ENCODE measurements at places on chromosomes 3 and 15. TPM values are rescaled to one million over a fixed set of nuclear protein-coding genes. Genes with fewer than 3 reads are reported as not detected.

DNA sequence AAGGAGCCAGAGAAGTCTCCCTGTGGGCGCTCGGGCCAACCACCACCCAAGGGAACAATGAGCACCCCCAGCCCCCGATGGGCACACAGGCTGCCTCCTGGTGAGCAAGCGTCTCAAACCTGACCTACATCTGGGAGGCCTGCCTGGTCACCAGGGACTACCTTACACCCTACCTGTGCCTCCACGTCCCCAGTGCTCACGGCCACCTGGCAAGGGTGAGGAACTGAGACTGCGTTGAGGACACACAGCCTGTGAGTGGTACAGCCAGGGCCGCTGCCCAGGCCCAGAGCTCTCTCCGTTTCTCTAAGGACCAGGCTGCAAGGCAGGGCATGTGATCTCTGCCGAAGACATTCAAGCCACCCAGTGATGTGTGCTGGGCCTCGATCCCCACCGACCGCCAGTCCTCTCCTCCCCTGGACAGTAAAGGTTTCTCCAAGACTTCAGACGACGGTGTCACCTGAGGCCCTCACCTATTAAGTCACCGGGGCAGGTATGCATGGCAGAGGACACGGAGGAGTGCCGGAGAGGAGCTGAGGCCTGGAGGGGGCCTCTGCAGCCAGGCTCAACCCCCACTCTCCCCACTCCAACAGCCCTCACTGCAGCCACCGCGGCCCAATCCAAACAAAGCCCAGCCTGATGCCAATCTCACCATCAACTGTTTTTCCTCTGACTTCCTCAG is 2.8 kb downstream of the GOLGA8A start:
- DNase-seq = no peak

GRCh38 chr3:12515631-12516030 is 29.7 kb downstream of the MKRN2OS start:
- DNase-seq = no peak

- no peak for DNase-seq
Measured at GRCh38 chr3:156036258-156037053, 83.9 kb upstream of the KCNAB1 start.

- DNase-seq = peak; percentile 73
Measured at GRCh38 chr15:33132722-33133345, 61.7 kb downstream of the FMN1 start.

DNA sequence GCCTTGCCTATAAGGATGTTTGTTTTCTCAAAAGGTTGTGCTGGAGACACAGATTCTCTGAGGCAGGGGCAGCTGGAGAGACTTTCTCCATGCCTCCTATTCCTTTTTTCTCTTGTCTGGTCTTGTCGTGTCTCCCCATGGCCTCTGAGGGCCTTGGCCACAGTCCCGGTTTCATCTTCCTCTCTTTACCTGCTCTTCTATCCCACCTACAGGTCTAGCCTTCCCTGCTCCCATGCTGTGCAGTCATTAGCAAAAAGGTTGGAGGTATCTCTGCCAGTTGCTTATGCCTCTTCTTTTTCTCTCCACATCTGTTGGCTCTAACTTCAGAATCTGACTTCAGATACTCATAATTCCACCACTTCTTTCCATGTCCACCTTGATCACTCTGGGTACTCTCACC is 191.1 kb downstream of the IL20RB start:
- DNase-seq = no peak

DNA sequence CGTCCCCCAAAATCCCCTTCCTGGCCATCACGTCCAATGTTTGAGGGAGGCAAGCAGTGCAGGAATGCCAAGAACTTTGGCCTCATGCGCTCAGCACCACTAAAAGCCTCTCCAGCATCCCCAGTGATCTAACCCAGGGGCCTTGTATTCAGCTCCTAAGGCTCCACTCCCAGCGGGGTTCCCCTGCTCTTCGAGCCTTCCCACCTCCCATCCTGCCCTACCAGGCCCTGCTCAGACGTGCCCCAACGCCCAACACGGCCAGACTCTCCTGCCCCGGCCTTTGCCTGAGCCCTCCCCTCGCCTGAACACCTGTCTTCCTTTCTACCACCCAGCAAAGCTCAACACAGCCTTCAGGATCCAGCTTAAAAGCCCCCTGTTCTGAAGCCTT is 30.5 kb downstream of the PLXND1 start:
- no peak for DNase-seq

DNA sequence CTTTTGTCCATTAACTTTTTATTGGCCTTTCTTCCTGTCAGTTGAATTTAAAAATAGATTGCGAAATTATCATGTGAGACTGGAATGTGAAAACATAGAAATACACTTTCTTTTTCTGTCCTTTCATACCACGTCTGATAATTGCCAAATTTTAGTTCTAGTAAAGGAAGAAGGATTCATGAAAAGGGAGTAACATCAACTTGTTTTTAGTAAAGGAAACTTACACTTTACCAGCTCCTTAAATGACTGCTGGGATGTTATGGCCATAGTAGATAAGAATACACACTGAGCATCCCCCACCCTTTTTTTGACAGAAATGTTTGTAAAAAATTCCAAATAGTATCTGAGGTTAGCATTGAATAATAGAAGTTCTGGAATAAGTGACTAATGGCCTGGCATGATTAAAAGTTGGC is 137.9 kb downstream of the NEO1 start:
- no peak for DNase-seq

DNA sequence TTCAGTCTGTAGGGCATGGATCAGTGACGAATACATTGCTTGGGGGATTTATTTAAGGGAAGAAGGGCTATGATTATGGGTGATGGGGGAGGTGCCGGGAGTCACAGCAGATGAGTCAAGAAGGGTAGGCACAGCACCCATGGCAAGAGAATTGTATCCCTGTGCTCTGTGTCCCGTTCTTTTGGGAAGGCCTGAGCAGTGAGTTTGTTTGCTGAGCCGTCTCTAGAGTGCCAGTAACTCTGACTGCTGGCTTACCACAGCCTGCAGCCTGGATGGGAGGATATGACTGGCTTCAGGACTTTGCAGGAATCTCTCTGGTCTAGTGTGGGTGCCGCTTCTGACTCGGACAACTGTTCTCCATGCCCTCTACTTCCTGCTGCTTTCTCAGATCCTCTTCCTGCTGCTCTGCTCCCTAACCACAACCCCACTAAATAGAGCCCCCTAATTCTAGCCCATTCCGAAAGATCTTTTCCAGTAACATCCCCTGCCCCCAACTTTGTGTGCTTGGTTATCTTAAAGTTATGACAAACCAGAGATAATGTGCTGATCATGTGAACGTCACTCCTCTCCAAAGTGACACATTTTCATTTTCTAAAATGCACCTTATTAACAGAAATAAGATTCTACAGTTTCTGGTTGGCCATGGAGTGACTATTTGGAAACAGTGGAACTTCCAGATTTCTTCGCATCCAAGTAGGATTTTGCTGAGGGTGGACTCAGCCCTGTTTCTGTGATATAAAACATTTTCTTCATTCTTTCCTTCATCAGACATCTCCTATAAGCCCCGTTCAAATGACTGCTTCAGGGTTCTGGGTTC is 239.0 kb downstream of the SLCO3A1 start:
- no peak for DNase-seq

DNA sequence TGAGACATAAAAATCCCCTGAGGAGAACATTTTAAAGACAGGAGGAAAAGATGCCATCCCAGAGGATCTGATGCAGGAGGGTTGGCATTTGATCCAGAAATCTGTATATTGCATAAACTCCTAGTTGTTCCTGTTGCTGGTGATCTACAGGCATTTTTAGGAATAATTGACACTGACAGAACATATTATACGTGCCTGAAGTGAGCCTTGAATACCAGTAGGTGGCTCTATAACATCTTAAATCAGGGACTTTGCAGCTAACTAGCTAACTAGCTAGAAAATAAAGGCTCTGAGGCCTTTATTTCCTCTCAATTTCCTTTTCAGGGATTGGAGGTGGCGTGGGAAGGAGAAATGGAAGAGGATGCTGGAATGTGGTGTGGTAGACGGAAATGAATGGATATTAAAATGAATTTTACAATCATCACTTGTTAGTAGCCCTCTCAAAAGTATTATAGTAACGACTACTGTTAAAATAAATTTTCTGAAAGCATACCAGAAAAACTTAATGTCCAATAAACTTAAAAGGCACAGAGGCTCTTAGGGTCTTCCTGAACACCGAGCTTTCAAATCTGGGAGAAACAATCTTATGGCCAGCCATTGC is 73.8 kb upstream of the ZBED2 start:
- peak; percentile 74 for DNase-seq

DNA sequence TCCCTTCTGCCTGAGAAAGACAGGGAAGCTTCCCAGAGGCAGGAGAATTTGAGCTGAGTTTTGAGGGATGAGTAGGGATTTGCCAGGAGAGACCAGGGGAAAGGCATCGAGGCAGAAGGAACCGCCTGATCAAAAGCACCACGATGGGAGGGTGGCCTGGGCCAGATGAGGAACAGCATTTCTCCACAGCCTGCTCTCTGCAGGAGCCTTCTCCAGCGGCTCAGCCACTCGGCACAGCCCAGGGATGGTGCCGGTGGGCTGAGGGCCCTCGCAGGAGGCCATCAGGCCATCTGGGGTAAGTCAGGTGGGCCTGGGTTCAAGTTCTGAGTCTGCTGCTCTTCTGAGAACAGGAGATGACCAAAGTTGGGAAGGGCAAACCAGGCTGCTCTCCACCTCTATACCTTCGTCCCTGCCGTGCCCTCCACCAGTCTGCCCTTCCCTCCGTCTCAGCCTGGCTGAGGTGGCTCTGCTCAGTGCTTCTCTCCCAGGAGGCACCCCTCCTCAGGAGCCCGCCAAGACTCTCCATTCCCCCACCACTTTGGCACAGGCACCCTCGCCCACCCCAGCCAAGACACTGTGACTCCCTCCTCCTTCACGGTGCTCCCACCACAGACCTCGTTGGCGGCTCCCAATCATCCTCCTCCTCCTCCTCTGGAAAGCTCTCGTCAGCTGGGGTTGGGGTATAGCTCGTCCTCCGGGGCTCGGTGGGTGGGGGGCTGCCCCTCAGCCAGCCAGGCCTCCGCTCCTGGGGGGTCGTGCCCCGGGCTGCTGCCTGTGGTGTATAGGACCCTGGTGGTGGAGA is 34.9 kb downstream of the GRIP2 start:
- DNase-seq = no peak

DNA sequence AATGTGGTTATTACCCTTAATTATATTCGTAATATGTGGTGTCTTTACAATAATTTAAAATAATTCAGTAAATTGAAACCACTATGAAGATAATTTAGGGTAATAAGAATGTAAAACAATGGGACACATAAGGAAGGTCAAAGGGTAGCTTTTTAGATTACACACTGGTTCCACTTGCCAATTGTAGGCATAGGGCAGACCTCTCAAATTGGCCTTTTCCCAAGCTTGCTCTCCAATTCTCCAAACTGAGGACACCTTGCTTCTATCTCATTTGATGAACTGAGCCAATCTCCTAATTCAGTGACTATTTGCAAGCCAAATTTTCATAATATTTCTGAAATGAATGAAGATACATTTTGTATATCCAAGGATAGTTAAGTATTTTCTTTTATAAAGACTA is 151.4 kb downstream of the ARPP21 start:
- DNase-seq = no peak

GRCh38 chr3:138732456-138732855 is 102.3 kb downstream of the PIK3CB start:
- no peak for DNase-seq

- no peak for DNase-seq
Measured at GRCh38 chr15:65937054-65937453, 67.8 kb downstream of the RAB11A start.

DNA sequence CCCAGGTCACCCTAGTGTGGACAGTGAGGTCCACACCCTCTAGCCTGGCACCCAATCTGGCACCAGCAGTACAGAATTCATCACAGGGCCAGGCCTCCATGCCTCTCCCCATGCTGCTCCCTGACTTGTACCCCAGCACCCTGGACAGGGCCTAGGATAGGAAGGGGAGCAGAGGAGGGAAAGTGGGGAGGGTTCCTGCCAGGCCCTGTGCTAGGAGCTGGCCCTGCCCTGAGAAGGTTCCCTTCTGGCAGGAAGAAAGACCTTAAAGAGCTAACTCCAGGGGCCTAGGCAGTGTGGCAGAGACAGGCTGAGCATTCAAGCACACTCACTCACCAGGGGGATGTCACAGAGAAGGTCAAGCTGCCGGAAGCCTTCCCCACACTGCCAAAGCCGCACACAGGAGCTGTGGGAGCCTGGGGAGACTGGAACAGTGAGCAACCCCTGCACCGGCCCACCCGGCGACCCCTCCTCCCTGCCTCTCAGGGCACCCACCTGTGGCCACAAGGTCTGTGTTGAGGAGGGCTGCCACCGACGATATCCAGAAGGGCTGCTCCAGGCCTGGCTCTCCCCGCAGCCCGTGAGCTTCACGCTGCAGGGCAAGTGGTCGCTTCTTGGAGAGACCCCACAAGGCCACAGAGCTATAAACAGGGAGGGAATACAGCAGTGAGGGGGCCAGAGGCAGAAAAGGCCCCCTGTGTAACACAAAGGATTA is 7.4 kb downstream of the RRP9 start:
- DNase-seq = no peak

GRCh38 chr3:113844622-113845222 is 6.1 kb downstream of the GRAMD1C start:
- DNase-seq = peak; percentile 43

GRCh38 chr3:133820889-133821675 is 15.5 kb downstream of the SRPRB start:
- DNase-seq = no peak

DNA sequence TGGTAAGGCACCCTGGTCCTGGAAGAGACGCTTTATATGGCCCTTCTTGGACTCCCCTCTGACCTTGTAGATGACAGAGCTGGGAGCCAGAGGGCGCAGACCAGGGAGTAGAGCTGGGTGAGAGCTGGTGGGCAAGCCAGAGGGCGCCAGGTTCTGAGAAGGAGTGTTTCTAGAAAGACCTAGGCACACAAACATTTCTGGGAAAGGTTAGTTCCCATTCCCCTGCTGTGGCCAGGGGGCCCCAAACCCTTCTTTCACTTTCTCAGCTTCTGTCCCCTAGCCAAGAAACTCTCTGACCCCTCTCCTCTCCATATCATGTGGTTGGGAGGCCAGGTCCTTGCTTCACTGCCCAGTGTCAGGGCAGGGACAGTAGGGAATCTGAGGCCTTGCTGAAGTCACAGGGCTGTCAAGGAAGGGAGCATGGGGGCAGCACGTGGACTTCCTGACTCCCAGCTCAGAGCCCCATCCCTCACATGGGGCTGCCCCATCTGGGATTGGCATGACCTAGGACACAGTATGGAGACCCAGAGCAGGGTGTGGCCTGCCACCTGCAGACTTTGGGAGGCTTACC is 3.6 kb downstream of the HEMK1 start:
- DNase-seq = no peak

The THPO gene
- polyA plus RNA-seq = 4.0 TPM

The GOLGA8R gene
- not detected for polyA plus RNA-seq

The SLC24A5 gene
- polyA plus RNA-seq = not detected

The SCAMP5 gene
- 10.6 TPM for polyA plus RNA-seq

The MORC1 gene
- polyA plus RNA-seq = 2.8 TPM

The KLF15 gene
- polyA plus RNA-seq = 1.8 TPM

The C2CD4A gene
- polyA plus RNA-seq = 0.60 TPM

The SH3BP5 gene
- polyA plus RNA-seq = 17.0 TPM

The VWA5B2 gene
- polyA plus RNA-seq = 1.0 TPM

The CLN6 gene
- polyA plus RNA-seq = 11.0 TPM

The CD80 gene
- not detected for polyA plus RNA-seq

The GABRA5 gene
- not detected for polyA plus RNA-seq
